ENCODE measurements at places on chromosomes 11 and 22. TPM values are rescaled to one million over a fixed set of nuclear protein-coding genes. Genes with fewer than 3 reads are reported as not detected.

GRCh38 chr22:27754247-27754887 is 47.2 kb downstream of the MN1 start:
- peak; percentile 47 for DNase-seq

The DBX1 gene
- not detected for polyA plus RNA-seq

- DNase-seq: peak; percentile 65
Measured at GRCh38 chr11:122852074-122852795, 13.9 kb downstream of the CRTAM start.

GRCh38 chr11:56905442-56905841 is 83.3 kb upstream of the OR5AK2 start:
- DNase-seq: no peak

DNA sequence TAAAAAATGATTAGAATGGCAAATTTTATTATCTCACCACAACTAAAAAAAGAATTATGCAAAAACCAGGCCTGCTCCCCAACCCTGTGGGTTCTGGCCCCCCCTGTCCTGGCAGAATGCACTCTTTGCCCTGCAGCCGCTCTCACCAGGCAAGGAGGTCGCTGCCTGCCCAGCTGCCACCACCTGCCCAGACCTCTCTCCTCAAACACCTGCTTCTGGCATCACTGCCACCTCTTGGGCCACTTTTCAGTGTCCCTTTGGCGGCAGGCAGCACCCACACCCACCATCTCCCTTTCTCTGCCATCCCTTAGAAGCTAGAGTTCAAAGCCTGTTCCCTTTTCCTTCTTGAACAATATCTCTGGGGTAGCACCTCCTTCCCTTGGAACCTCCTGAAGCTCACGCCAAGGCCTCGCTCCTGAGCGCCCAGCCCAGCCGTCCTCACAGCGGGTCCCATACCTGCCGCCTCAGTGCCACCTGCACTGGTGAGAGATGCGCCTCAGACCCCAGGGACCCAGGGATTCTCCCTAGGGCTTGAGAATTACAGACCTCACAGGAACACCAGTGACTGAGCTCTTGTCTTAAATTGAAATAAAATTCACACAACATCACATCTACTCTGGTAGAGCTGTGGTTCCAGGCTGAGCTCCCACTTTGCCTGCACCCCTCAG is 44.6 kb downstream of the SGSM3 start:
- DNase-seq: no peak

The USP2 gene
- 10.1 TPM for polyA plus RNA-seq

The TRIM49 gene
- polyA plus RNA-seq: not detected

DNA sequence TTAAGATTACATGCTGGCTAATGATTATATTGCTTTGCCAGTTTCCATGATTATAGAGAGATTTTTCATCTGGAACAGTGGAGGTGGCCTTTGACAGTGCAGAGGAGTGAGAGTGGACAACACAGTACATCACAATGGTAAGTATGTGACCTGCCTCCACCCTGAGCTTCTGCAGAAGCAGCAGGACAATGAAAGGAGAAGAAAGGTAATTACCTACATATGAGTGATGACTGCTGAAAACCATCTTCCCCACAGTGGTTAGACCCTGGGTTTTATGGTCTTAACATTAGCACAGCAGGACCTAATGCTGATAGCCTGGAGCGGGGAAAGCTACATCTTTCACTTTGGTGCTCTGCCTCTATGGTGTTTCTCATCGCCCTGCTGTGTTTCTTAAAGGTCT is 454.7 kb upstream of the DDI1 start:
- no peak for DNase-seq

- DNase-seq: peak; percentile 74
Measured at GRCh38 chr11:119091178-119091577, 6.5 kb downstream of the HMBS start.

DNA sequence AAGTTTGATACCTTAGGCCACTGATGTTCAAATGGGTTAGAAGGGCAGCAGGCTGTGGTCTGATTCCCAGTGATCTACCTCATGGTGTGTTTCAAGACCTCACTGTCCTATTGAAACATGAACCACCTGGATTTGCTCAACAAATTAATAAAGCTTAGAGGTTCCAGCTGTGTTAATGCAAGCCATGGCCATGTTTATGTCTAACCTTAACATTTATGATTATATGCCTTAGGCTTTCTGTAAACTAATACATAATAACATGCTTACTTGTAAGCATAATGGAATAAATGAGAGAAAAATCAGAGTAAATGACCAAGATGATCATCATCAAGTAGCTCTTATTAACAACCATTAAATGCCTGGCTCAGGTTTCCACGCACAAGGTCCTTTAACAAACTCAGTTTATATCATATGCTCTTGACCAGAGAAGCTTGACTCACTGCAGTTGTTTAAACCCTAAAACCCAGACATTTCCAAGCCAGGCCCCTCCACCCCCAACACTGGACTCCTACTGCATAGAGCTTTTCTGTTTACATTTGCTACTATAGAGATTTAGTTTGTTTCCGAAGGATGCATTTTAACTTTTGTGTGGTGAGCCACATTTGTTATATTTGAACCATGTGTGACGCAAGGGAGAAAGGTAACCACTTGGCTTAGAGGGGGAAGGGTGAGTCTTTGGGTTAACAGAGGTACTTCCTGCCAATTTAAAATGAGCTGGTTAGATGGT is 43.7 kb downstream of the KREMEN1 start:
- DNase-seq: no peak

The CEP164 gene
- polyA plus RNA-seq: 11.6 TPM

GRCh38 chr11:18785411-18785810 is 6.2 kb downstream of the PTPN5 start:
- DNase-seq: no peak

- no peak for DNase-seq
Measured at GRCh38 chr11:63931045-63931444, 7.8 kb upstream of the NAA40 start.

The PHF5A gene
- 42.8 TPM for polyA plus RNA-seq

GRCh38 chr11:115298300-115299012 is 205.8 kb downstream of the CADM1 start:
- no peak for DNase-seq

DNA sequence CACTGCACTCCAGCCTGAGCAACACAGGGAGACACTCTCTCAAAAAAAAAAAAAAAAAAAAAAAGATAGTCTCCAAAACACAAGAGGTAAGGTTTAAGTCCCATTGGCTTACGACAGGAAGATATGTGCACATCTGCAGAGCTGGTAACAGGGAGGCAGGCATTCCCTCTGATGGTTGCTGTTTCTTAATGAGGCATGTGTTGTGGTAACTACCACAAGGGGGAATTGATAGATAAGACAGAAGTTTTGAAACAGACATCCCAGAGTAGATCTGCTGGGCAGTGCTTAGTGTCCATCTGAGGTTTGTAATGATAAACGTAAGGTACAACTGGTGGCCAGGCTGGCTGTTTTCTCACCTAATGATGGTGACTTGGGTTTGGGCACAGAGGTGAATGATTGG is 4.7 kb downstream of the EIF1AD start:
- DNase-seq: no peak

The CFAP300 gene
- 0.59 TPM for polyA plus RNA-seq

DNA sequence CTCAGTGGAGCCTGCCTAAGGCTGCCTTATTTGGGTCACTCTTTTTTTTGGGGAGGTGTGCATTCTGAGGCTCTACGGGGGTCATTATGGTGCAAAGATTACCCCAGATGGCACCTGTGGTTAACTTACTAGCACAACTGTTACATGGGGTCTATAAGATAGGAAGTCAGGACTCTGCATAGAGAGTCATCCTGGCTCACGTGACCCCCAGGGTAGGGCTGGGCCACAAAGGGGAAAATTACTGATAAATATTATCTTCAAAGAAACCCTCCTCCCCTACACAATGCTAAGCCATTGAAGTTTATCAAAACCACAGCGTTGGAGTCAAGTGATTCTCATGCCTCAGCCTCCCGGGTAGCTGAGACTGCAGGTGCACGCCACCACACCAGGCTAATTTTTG is 397.1 kb downstream of the MN1 start:
- no peak for DNase-seq

DNA sequence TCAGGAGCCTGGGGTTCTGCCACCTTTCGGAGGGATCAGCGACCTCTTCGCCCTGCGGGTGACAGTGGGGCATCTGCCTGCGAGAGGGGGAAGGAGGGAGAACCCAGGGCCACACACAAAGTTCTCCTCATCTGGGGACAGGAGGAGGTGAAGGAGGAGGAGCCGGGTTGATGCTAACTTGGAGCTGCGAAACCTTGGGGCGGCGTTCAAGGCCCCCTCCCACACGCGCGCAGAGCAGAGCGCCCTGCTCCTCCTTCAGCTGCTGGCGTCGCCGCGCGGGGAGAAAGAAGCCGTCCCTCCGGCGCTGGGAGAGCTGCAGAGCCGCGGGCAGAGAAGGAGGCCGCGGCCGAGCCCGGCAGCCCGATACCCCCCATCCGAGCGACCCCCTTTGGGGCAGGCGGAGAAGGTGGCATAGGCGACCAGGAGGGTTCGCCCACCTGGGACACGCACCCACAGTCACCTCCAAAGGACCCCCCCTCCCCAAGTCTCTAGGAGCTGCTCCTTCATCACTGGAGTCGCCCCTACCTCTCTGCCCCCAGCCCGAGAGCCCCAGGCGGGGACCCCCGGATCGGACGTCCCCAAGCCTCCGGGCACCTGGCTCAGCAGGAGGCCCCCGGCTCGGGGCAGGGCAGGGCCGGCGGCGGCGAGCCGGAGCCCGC is at the start of gene RASD2:
RASD2 (plus strand) TSS at position 237 of the 659 bp plus-strand sequence. CDS start 5,979 bp downstream, outside the sequence.
- peak; percentile 64 for DNase-seq

The TUT1 gene
- polyA plus RNA-seq: 28.4 TPM

The PRR5L gene
- polyA plus RNA-seq: 9.0 TPM

- no peak for DNase-seq
Measured at GRCh38 chr11:116720895-116721294, 51.9 kb downstream of the BUD13 start.

The MFRP gene
- not detected for polyA plus RNA-seq

- DNase-seq: no peak
Measured at GRCh38 chr11:85076535-85077330, 550.4 kb downstream of the DLG2 start.

DNA sequence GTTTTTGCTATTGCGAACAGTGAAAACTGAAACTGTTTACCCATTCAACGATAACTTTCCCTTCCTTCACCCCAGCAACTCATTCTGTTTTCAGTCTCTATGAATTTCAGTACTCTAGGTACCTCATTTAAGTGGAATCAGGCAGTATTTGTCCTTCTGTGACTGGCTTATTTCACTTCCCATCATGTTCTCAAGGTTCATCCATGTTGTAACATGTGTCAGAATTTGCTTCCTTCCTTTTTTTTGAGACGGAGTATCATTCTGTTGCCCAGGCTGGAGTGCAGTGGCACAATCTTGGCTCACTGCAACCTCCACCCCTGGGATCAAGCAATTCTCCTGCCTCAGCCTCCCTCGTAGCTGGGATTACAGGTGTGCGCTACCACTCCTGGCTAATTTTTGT is 23.7 kb downstream of the HTR3B start:
- DNase-seq: no peak

The HDAC10 gene
- 14.3 TPM for polyA plus RNA-seq

GRCh38 chr11:76674517-76675400 is 4.2 kb upstream of the LRRC32 start:
- DNase-seq: no peak

The HOATZ gene
- not detected for polyA plus RNA-seq

- DNase-seq: no peak
Measured at GRCh38 chr11:26878959-26879581, 114.8 kb upstream of the FIBIN start.

The PVALB gene
- polyA plus RNA-seq: 23.8 TPM

- DNase-seq: no peak
Measured at GRCh38 chr11:12546660-12547059, 127.6 kb upstream of the TEAD1 start.

The IL10RA gene
- 2.6 TPM for polyA plus RNA-seq

GRCh38 chr11:12287374-12288211 is 89.8 kb upstream of the PARVA start:
- DNase-seq: peak; percentile 13

GRCh38 chr11:36478700-36479329 is 31.3 kb downstream of the TRAF6 start:
- peak; percentile 77 for DNase-seq

DNA sequence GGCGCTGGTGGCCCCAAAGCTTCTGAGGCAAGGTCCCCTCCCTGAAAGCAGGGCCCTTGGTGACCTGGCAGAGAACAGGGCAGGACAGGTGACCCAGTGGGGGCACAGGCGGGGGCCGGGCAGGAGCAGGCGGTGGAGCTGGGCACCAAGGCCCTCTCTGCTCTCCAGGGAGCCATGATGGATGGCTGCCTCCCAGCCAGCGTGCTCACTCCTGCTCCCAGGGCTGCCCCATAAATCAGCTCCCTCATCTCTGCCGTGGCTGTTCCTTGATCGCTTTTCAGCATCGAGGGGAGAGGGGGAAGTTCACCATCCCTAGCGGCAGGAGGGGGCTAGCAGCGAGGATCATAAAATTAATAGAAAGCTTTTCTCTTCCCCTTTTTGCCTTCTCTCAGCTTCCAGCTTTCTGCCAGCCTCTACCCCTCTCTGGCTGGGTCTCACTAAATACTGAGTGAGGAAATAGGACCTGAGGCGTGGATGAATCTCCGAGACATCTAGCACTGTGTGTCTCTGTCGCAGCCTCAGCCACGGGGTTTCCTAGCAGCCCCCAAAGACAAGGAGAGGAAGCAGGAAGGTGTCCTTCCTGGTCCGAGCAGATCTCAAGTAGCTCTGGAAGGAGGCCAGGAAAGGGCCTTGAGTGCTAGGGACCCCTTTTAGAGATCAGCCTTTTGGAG is 22.2 kb upstream of the ELFN2 start:
- no peak for DNase-seq

DNA sequence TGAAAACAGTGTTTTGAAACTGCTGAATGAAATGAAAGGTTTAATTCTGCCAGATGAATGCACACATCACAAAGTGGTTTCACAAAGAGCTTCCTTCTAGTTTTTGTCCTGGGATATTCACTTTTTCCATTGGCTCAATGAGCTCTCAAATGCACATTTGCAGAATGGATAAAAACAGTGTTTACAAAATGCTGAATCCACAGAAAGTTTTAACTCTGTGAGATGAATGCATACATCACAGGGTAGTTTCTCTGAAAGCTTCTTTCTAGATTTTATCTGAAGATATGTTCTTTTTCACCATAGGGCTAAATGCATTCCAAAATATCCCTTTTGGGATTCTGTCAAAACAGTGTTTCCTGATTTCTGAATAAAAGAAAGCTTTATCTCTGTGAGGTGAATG is 237.6 kb downstream of the OR4A5 start:
- DNase-seq: no peak
